ENCODE measurements at places on chromosomes 3 and 15.

DNA sequence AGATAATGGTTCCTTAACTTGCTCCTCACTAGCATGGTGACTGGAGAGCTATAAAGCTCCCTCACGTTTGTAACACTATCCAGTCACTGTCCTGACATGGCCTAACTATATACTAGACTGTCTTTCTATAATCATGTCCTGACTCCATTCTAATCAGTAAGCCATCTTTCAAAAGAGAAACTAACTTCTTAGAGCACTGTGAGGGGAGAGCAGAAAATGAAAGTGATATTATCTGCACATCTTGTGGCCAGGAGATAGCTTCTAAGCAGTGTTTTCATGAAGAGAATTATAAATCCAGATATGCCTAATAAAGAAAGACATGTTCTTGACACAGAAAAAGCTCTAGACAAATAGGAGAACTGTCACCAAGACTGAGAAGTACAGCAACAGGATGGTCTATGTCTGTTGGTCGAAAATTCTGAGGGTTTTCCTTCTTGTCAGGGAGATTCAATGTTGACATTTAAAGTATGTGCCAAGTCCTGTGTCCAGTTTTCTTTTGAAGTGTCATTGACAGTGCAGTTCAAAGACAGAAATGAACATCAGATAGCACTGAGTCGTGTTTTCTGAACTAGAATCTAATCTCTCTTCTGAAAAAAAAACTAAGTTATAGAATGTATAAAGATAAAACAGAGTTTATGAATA, 230.6 kb upstream of the PEX5L start:
- DNase-seq = no peak

- no peak for DNase-seq
These were observed 1.4 kb downstream of the ZNF609 start for GRCh38 chr15:64461721-64462162.

DNA sequence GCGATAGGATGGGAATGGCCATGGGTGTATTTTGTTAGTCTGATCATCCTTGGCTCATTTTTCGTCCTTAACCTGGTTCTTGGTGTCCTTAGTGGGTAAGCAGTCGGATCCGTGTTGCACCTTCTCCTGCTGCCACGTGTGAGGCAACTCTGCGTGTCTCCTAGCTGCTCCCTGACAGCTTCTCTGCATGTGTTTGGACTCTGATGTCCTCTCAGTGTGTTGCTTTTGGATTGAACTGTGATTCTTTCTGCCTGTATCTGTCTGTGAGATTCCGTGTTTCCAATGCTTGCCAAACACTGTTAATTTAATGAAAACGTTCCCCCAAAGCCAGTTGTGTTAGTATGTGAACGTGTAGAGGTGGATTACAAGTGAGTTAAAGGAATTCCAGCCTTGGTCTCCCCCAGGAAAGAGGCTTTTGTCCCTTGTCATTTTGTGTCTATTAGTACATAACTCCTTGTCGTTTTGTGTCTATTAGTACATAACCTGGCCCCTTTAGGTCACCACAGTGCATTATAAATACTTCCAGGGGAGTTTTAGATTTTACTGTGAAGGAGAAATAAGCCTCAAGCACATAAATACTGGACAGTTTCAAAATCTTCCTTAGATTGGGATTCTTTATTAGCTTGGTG, 172.4 kb downstream of the CHDH start:
- no peak for DNase-seq

DNA sequence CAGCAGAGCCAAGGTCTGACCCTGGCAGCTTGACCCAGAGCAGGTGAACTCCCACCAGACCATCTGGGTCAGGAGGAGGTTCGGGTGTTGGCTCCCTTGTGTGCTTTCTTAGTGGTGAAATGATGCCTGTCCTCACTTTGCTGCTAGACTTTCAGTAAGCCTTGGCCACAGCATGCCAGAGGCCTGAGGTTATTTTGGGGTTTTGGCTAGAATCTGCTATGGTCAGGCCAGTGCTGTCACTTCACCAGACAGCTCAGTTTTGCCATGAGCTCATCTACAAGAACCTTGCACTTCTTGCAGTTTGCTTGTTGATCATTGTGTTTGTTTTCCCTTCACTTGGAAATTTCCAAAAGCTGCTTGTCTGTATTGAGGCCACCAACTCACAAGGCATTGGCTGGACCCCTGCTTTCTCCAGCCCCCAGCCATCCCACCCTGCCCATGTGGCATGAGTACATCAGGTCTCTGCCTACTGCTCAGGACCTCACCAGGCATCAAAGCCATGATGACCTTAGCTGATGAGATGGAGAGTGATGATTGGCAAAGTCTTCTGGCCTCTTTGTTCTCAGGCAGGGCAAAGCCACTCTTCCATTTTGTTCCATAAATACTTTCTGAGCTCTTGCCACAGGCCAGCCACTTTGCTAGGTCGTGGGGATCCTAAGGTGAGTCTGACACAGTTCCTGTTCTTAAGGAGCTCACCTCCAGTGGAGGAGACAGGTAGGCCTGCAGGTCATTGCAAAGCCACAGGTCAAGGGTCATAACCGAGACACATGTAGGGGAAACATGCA, 122.6 kb downstream of the ARNT2 start:
- no peak for DNase-seq

GRCh38 chr3:130509008-130509407, 8.0 kb upstream of the COL6A6 start:
- DNase-seq = no peak

DNA sequence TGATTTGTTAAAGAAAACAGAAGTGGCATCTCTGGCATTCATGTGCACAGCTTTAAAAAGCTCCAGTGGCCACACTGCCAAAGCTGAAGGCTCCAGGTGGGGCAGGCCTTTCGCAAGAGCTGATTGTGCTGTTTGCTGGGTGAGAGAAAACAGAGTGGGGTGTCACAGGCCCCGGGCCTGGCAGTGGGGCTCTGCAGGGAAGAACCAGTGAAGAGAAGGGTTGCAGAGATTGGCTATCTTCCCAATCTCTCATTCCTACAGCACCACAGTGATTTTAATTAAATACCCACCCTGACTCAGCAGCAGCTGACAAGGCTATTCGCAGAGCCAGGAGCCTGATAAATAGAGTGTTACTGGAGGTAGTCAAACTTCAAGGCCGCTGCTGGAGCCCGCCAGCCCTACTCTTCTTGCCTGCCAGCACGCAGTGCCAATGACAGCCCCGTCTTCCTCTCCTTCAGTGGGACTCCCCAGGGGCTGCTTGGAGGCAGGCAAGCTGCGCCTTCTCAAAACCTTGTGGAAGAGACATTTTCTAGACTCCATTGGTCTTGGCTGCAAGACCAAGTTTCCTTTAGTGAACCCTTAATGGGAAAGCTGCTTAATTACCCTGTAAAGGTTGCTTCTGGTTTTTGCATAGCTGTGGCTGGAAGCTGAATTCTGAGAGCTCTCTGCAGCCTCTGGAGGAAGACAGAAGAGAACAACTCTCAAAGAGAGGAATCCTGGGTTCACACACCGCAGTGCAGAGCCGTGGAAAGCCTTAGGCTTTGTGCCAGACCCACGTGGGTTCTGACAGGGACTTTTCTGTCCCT, 225.8 kb upstream of the SLCO3A1 start:
- no peak for DNase-seq

GRCh38 chr3:149377408-149378364, at the start of gene TM4SF1:
Gene TM4SF1 (minus strand): TSS chr3:149377649. CDS start chr3:149377547, 102 bp downstream.
- no peak for DNase-seq

GRCh38 chr3:59426821-59427565, 377.2 kb upstream of the CFAP20DC start:
- no peak for DNase-seq

GRCh38 chr3:136632625-136633081, 119.5 kb downstream of the STAG1 start:
- no peak for DNase-seq

- DNase-seq = no peak
These were observed 54.2 kb upstream of the ACAD9 start for GRCh38 chr3:128825117-128825725.

GRCh38 chr3:131007782-131008181, 18.8 kb downstream of the ASTE1 start:
- DNase-seq = no peak

DNA sequence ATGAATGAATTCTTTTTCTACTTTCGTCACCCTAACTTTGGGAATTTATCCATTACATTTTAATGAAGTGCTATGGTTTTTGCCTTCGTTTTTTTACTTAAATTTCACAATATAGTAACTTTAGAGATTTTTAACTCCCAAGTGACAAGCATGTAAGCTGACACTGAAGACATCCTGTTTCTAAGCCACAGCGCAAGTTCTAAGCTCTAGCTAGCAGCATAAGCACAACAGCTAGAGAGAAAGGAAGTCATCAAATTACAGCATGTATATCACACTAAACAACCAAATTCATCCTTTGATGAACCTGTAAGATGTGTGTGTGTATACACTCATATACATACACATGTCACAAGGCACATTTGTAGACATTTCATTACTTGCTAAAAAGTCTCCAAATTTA, 119.3 kb downstream of the P3H2 start:
- no peak for DNase-seq

- no peak for DNase-seq
These were observed 125.1 kb upstream of the STT3B start for GRCh38 chr3:31407665-31408064.

DNA sequence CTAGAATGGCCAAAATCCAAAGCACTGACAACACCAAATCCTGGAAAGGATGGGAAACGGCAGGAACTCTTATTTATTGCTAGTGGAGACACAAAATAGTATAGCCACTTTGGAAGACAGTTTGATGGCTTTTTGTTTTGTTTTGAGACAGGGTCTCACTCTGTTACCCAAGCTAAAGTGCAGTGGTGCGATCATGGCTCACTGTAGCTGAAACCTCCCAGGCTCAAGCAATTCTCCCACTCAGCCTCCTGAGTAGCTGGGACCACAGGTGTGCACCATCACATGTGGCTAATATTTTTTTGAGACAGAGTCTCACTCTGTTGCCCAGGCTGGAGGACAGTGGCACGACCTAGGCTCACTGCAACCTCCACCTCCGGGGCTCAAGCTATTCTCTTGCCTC, 27.3 kb upstream of the GPR160 start:
- DNase-seq = no peak

GRCh38 chr15:55766676-55767075, 23.7 kb upstream of the PRTG start:
- DNase-seq = no peak

GRCh38 chr15:45114751-45115085, 592 bp downstream of the DUOXA2 start:
- DNase-seq = no peak

- no peak for DNase-seq
These were observed 278.9 kb upstream of the ATP11B start for GRCh38 chr3:182514236-182514964.

DNA sequence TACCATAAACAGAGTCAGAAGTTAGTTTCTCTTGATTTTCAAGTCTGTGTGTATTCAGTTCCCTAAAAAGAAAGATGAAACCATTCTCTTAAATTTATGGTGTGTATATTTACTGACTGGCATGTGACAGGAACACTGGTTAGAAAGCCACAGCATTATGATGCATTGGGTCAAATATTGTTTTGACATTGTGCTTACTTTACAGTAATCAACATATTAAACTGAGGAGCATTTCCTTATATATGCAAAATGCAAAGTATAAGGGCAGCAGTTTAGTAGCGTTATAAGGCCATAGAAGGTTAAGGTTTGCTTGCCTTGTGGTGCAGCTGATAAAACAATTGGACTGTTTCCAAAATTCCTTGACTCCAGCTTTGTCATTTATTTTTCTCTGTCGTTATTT, 72.9 kb downstream of the EPHA3 start:
- no peak for DNase-seq

GRCh38 chr3:72368331-72368975, 479.8 kb downstream of the SHQ1 start:
- no peak for DNase-seq

DNA sequence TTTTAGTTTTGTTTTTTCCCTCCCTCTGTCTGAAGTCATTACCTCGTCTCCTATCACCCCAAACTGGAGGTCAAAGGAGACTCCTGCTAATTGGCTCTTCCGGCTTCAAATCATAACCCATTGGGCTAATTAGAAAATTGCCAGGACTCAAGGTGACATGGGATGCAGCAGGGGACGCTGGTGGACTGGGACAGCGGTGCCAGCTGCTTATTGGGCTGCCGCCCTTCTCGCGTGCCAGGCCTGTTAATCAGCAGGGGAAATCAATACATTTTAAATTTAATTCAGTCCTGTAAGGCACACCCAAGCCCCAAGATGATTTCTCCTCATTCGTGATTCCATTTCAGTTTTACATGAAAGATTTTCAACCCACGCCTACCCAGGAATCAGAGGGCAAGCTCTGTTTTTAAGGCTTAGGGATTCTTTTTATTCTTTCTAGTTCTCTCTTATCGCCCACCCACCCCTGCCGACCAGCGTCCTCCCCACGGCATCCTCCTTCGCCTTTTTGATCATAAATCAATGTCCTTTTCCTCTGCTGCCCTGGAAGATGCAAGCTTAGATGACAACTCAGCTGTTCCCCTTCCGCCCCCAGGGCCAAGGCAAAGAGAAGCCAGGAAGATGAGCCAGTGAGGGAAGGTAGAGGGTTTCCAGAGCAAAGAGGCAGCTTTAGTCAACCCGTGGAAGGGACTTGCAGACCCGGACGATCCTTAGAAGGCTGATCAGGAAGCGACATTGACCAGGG, 329.6 kb downstream of the UACA start:
- no peak for DNase-seq

GRCh38 chr3:177615015-177615414, 417.7 kb upstream of the TBL1XR1 start:
- DNase-seq = no peak

DNA sequence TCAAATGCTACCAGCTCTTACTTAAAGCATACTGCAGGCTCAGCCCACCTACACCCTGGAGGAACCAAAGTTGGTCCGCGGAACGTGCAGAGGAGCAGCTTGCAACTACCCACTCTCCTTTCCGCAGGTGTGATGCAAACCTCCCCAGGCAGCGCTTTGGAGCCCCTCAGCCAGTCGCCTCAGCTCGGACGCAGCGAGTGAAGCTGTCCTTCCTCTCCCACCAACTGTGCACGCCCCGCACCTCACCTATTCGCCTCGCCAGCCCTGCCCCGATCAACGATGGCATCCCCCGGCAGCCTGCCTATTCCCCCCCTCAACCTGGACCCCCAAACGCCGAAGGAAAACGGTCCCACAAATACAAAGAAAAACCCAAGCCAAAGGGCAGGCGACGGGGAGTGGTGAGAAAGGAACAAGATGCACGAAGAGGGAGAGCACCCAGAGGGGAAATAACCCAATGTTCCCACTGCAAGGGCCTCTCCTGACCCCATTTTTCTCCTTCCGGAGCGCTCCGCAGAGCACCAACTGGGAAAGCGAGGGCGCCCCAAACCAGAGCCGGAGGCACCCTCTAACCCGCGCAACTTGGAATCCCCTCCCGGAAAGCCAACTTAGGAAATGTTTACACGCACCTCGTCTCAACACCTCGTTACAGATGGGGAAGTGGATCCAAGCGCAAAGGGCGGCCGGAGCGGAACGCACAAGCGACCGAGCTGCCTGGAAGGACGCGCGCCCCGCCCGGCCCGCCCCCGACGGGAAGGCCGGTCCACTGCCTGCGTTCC, 665 bp downstream of the GLB1 start:
- no peak for DNase-seq

- no peak for DNase-seq
These were observed 8.5 kb downstream of the RAB11A start for GRCh38 chr15:65877749-65878148.

Data from stimulated activated CD4-positive, alpha-beta T cell treated with anti-CD3 and anti-CD28 coated beads, Interleukin-1b, Interleukin-23, amount 100 ng/mL, for 1 hour (primary cell).